ENCODE measurements at places on chromosomes 6 and 20.
A peak's percentile ranks its signal among the peaks of the same experiment; 100 is the strongest.

GRCh38 chr20:47506335-47506734, 4.6 kb downstream of the NCOA3 start:
- no peak for DNase-seq

DNA sequence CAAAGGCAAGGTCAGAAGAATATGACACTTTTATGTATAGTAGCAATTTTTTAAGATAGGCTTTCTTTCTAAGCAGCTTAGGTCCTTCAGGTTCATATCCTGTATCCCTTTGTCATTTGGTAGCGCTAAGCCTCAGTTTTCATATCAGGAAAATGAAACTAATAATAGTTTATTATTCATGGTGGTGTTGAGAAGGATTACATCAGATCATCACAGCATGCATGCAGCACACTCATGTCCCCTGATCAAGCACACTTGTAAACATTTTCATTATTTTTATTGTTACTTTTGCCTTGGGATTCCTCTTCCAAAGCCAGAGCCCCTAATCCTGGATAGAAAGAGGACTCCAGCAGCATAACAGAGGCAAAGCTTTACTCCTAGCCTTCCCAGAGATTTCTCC, 70.2 kb upstream of the ADGRF1 start:
- peak; percentile 32 for DNase-seq

DNA sequence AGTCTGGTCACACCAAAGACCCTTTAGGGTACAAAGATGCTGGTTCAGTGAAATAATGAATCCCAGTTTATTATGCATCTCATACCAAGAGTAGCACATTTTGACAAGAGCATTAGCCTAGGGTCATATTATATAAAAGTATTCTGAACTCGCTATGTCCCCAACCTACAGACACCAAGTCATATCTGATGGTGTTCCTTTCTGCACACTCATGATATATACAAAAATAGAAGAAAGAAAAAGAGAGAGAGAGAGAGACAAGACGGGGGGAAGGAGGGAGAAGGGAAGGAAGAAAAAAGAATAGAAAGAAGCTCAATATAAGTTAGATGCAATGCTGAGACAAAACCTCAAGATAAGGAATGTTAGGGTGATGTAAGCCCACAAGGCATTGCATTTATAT, 131.1 kb downstream of the DST start:
- DNase-seq = no peak

GRCh38 chr20:41047279-41047974, 18.8 kb downstream of the TOP1 start:
- no peak for DNase-seq

DNA sequence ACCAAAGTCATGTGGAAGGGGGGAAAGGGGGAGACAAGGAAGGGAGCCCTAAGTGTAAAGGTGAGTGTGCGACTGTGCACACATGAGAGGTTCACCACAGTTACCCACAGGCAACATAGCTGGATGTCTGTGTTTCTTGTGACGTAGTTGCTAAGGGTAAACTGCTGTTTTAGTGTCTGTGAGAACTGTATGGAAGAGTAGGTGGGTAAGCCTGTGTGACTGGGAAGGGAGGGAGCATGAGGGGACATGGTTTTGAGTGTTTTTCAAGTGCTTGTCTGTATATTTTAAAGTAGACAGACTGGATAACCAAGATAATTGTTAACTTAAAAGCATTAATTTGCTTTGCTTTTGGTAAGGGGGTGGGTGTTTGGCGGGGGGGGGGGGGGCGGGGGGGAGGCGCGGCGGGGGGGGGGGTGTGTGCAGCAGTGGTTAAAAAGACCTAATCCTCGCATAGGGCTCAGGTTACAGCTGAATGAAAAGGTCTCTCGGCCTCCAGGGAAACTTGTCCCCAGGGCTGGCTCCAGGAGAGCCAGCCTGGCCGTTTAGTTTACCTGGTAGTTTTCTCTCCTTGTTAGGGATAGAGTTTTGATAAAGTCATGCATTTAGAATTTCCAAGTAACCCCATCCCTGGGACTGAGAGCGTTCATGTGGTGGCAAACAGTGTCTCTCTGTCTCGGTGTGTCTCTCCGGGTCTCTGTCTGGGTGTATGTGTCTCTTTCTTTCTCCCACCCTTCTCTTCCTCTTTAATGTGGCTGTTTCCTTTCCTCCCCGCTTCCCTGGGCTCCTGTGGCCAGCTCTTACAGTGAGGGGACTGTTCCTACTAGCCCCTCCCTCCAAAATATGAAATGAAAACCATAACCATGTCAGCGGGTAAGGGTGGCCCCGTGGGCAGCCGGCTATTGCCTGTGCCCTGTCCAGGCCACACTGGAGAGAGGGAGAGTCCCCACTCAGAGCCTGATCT, 3.4 kb downstream of the SCUBE3 start:
- DNase-seq = no peak

DNA sequence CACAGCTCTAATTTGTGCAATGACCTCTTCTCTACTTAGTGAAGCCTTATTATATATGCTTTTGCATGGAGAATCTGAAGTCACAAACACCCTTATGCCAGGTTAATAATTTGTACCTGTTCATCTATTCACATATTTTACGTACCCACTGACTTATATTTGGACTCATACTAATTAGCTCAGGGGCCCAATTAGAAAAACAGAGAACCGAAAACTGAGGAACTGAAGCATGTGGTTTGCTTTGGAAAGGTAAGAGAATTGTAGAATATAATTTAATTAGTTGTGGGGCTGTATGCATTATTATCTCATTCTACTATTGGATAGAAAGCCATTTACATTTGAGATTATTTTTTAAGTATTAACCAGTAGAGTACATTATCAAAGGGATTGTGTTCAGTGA, 805.9 kb upstream of the CITED2 start:
- DNase-seq = no peak

DNA sequence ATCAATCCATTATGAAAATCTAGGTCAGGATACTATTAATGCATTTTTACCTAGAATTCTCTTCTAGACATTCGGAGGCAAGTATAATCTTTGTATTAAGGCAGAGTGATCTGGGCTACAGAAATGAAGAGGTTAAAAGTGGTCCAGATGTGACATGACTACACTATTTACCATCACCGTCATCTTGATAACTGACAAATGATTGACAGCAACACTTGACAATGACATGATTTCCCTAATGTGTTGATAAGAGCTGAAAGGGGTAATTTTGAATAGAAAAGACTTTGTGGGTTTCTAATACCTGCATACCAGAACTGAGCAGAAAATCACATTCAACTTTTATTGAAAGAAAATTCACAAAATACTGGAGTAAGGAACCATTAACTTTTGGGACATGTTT, 718.9 kb upstream of the MAP3K7 start:
- no peak for DNase-seq

DNA sequence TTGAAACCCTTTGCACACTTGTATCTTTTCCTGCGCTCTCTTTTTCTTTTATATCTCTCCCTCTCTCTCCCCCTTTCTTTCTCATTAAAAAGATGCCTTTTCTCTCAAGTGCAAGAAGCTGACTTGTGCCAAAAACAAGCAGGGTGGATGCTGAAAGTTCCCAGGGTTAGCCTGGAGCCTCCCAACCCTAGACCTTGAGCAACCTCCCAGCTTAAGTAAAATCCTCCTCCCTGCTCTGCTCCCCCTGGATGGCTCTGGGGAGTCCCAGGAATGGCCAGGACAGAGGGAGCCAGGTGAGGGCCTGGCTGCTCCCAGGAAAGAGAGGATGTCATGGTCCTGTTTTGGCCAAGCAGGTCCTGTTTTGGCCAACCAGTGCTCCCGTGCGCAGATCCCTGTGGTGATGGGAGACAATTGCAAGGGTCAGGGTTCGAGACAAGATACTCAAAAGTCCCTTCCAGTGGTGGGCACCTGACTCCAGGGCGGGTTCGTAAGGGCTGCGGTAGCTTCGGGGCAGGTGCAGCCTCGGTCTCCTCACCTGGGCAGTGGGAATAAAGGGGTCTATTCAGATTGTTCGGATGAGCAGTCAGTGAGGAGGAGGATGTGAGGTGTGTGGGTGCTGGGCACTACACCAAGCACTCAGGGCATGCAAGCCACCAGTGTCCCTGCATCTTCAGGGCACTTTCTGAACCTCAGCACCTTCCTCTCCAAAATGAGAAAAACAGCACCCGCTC, 49.4 kb downstream of the EYA2 start:
- no peak for DNase-seq

- no peak for DNase-seq
Measured at GRCh38 chr6:14882394-14883026, 363.4 kb upstream of the JARID2 start.

GRCh38 chr6:71388068-71388744, 99.6 kb downstream of the OGFRL1 start:
- DNase-seq = no peak

- no peak for DNase-seq
Measured at GRCh38 chr6:12314751-12315150, 24.6 kb downstream of the EDN1 start.

DNA sequence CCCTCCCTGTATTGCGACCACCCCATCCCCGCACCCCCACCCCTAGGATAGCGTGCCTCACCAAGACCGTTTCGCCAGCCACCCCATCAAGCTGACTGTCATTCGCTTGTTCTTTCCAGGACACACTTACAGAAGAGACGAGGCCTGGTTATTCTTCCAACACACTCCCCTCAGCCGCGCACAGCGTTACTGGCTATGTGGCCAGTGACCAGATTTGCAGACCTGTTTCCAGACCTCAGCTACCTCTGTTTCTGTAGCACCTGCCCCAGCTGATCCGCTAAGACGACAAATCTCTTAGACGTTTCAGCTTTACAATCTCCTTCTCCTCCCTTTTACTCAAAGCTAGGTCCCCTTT, 26.1 kb downstream of the HLA-F start:
- DNase-seq = no peak

DNA sequence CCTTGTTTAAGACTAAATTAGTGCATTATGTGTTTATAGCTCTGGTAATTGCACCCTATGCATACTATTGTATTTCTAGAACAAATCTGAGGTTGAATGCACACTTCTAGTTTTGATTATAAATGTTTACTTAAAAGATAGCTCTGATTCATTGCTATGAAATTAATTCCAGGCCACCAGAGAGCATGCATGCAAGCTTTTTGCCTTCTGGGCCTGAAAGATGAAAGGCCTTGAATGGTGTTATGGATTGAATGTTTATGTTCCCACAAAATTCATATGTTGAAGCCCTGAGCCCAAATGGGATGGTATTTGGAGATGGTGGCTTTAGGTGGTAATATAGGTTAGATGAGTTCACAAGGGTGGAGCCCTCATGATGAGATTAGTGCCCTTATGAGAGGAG, 695.0 kb upstream of the MAP3K7 start:
- DNase-seq = no peak

DNA sequence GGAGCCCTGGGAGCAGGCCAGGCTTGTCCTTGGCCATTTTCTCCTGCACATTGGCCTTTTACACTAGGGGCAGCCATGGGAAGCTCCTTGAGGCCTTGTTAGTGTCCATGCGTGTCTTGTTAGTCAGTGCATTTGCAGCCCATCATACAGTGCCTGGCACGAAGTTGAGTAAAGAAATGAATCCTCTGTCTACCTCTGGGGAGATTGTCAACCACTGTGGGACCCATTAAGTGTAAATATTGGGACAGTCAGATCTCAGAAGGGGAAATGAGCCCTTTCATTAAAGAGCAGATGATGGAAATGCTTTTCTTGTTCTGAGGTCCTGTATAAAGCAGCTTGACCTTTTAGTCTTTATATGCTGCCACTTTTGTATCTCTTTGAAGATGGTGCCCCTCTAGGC, 33.9 kb downstream of the SOBP start:
- no peak for DNase-seq

DNA sequence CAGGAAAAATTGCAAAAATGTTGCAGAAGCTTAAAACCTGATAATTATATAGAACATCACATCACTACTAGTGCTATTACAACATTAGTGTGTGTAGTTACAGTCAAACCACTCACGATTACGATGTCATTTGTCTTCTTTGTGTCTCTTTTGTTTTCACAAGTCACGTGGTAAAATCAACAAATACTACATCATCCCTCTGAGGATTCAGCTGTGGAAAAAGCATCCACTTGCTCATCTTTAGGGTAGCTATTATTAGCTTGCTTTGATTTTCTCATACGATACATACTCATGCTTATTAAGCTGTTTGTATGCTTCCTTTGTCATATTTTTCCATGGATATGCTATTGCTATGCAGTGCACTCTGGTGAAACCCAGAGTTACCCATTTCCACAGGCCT, 22.2 kb upstream of the ATXN1 start:
- DNase-seq = peak; percentile 48

- DNase-seq = peak; percentile 9
Measured at GRCh38 chr20:6075428-6076219, 21.8 kb upstream of the LRRN4 start.

- peak; percentile 67 for DNase-seq
Measured at GRCh38 chr6:45388328-45388727, 10.6 kb upstream of the SUPT3H start.

GRCh38 chr6:34958734-34959133, 69.7 kb downstream of the ANKS1A start:
- no peak for DNase-seq

DNA sequence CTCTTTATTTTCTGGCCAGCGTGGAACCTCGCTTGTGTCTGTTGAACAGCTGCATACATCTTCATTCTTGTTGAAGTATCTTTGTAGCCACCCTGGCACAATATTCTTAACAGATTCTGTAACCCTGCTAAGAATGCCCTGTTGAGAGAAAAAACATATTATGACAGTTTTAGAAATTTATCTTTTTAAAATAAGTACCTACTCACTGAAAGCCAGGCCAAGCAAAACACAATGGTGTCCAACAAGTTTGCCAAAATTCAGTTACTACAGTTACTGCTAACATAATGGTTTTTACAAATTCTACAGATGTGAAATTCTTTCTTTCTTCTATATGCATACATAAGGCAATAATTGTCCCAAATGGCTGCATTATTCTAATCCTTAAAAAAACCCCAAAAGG, 18.2 kb downstream of the NUP153 start:
- peak; percentile 24 for DNase-seq

GRCh38 chr20:17507032-17507431, 24.1 kb downstream of the BFSP1 start:
- DNase-seq = no peak

DNA sequence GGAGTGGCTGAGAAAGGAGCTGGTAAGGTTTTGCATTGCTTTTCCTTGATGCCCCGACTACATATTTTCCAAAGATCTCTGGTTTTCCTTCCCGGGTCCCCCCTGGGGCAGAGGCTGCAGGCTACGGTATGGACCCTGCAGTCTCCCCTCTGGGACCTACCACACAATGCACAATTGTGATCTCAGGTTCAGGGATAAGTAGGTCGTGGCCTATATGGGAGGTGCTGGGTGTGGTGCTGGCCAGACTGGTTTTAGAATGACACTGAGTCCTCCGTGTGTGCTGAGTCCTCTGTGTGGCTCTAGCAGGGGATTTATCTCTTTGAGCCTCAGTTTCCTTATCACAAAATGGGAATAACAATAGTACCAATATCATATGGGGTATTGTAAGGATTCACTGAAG, 376 bp downstream of the C20orf202 start:
- no peak for DNase-seq

DNA sequence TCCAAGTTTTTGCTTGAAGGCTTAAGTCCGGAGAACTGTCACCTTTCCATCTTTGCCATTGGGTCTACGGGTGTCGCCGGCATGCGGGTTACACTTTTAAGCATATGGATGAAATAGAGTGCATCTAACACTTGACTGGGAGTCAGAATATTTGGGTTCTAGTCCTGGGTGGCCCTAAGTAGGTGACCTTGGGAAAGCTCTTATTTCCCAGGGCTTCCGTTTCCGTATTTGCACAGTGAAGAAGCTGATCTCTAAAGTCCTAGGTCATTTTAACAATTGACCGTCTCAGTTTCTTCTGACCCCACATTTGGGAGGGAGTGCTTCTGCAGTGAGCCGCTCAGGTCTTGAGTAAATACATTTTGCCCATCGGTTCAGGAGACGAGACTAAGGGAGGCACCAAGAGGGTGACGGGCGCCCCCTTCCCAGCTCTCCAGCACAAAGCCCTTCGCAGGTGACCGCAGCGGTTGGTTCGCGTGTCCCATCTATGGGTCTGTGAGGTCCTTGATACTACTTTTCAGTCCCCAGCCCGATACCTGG, 651 bp upstream of the BLTP3A start:
- DNase-seq = peak; percentile 19

Data from fibroblast of skin of scalp (primary cell).